H4 (cell line): ENCODE measurements at places on chromosomes 1 and 21.
A peak's percentile ranks its signal among the peaks of the same experiment; 100 is the strongest.

DNA sequence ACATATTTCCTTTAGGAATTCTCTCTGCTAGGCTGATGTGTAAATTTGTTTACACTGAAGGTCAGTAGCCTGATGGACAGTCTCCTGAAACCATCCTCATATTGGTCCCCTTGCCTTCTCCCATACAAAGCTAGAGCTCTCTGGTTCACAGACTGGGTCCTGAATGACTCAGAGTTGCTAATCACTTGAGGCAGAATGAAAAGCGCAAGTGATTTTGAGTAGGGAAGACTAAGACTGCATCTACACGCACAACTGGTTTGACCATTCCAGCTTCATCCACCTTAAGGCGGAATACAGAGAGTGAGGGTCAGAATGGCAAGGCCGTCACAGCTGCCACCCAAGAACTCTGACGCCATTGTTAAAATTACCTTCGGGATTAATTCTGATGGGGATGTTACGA is 70.2 kb upstream of the KIF26B start:
- DNase-seq = no peak

DNA sequence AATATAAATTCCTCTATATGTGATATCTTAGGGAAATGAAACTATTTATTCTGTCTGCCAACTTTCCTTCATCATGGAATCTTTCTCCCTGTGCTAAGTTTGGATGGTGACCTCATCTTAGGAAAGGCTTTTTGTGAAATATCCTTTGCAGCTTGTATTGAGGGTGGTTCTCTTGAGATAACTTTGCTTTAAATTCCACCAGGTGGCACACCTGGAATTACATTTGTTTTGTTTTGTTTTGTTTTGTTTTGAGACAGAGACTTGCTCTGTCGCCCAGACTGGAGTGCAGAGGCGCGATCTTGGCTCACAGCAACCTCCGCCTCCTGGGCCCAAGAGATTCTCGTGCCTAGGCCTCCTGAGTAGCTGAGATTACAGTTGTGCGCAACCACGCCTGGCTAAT is 7.6 kb upstream of the CD1A start:
- DNase-seq = no peak

- DNase-seq = no peak
These were observed 44.0 kb downstream of the HTR6 start for GRCh38 chr1:19708567-19709110.

DNA sequence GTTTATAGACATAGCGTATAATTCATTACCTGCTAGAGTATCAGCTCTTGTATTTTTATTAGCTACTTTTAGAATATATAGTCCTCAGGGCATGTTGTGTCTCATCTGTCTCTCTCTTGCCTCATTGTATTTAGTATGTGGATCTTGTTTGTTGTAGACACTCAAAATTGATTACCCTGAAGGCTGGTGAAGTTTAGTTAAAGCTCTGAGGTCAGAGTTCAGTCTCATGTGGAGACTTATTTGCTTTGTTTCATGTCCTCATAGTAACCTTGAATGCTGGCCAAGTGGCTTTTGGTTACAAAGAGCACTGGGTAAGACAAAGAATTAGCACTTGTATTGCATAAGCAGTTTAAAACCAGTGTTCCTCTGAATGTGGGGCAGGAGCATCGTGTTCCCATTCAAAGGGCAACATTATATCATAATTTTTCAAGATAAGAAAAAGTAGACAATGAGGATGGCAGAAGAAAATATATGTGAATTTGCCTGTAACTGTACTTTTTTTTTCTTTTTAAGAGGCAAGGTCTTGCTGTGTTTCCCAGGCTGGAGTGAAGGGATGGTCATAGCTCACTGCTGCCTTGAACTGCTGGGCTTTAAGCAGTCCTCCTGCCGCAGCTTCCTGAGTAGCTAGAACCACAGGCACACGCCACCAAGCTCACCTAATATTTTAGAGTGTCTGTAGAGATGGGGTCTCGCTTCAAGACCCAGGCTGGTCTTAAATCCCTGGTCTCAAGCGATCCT is 17.4 kb downstream of the CNST start:
- DNase-seq = peak; percentile 49

DNA sequence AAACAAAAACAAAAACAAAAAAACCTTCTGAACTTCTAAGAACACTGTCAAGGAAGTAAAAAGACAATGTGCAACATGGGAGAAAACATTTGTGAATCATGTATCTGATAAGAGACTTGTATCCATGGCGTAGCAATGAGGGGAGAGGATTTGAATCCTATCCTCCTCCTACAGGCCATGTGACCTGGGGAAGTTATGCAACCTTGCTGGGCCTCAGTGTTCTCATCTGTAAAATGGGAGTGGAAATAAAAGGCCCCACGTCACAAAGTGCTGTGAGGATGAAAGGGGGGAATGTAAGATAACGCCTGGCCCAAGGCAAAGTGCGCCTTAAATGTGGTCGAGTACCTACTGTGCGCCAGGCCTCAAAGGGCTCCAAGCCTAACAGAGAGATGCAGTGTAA is 83.7 kb downstream of the DISP3 start:
- no peak for DNase-seq

DNA sequence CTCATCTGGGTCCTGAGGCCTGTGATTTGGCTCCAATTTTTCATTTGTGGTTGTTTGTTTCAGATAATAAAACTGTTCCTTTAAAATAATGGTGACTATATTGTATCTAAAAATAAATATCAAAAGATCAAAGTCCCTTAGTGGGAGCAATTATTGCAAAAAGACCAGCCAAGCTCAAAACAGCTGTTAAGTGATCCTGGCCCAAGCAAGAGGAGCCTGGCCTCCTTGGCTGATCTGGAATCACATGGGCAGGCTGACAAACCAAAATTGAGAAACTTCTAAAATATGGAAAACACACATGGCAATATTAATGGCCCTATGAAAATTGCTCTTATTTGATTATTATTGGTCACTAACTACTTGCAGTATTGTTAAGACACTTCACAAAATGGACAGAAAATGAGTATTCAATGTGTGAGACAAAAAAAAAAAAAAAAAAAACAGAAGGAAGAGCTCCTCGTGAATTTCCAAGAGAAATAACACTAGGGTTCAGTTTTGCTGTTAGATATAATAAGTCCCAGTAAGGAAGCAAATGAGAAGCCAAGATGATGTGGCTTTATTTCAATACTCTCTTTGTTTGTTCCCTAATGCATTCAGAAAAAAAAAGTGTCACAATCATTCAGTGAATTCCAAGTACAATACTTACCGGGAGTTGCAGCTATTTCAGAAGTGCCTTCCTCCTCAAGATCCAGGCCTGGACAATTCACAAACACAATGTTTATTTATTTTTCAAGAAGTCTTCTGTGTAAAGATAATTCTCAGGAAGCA is 105.1 kb downstream of the SEC16B start:
- no peak for DNase-seq

DNA sequence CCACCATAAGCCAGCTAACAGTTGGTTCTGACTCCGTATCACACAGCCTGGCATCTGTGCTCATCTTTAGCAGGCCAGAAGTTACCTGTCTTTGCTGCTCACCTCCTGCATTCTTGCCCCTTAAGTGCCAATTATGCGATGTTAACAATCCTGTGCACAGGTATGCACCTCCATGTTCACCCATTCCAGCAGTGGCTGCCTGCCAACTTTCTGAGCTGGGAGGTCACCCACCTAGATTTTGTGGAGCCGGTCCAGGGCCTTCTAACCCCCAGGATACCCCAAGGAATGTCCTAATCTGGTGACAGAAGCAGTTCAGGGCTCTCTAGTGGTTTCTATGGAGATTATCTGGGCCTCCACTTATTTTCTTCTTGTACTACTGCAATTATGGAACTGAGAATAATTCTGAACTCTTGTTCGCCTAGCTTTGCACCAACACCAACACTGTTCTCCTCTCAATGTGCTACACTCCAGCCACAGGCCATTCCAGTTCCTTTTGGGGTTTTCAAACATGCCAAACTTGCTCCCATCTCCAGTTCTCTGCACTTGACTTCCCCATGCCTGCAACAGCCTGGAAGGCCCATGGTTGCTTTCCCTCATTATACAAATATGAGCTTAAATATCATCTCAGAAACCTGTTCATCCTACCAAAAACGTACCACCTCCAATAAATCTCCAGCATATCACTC is 9.0 kb downstream of the BCAR3 start:
- DNase-seq = no peak
